ENCODE measurements at places on chromosomes 11 and 22. TPM values are rescaled to one million over a fixed set of nuclear protein-coding genes. Genes with fewer than 3 reads are reported as not detected.
A peak's percentile ranks its signal among the peaks of the same experiment; 100 is the strongest.

DNA sequence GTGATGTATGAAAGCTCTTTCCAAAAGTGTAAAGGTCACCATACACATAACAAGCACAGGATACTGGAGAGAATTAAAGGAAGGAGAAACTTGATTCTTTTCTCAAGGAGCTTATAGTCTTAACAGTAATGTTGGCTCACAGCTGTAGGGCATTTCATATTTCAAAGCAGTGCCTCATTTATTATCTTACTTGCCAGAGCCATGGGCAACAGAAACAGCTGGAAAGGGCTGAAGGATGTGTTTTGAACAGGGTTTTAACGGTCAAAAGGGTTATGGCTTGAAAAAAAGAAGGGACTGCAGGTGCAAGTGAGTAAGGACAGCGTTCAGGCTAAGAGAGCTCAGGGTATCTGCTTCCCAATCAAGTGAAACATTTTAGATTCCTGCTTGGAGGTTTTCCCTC is 2.7 kb upstream of the GRAMD1B start:
- no peak overlapping the region for H3K4me3 ChIP-seq
- DNase-seq: no peak
- no peaks in the 10 kb centered on the region for H3K36me3 ChIP-seq

- H3K27ac ChIP-seq: no peak overlapping the region
- no peaks in the 10 kb centered on the region for H3K4me1 ChIP-seq
- DNase-seq: no peak
- no peak overlapping the region for H3K4me3 ChIP-seq
- H3K36me3 ChIP-seq: no peaks in the 10 kb centered on the region
These were observed 364.3 kb downstream of the SHANK2 start for GRCh38 chr11:70888061-70888460.

CCDC85B gene
- total RNA-seq: 73.0 TPM

GRCh38 chr22:19066531-19067271 is 55.5 kb downstream of the DGCR2 start:
- DNase-seq: no peak
- no peak overlapping the region for H3K4me3 ChIP-seq
- H3K27ac ChIP-seq: no peak overlapping the region
- peaks cover 100% of the 10 kb centered on the region for H3K36me3 ChIP-seq
- no peaks in the 10 kb centered on the region for H3K4me1 ChIP-seq
- H3K27me3 ChIP-seq: no peaks in the 10 kb centered on the region

GRCh38 chr11:1836011-1836945 is 1.5 kb downstream of the SYT8 start:
- no peaks in the 10 kb centered on the region for H3K4me1 ChIP-seq
- no peak for DNase-seq
- H3K4me3 ChIP-seq: no peak overlapping the region
- no peaks in the 10 kb centered on the region for H3K27me3 ChIP-seq
- H3K27ac ChIP-seq: no peak overlapping the region

- H3K27ac ChIP-seq: no peak overlapping the region
- no peak for DNase-seq
- H3K4me1 ChIP-seq: no peaks in the 10 kb centered on the region
- H3K27me3 ChIP-seq: no peaks in the 10 kb centered on the region
- H3K4me3 ChIP-seq: no peak overlapping the region
These were observed 20.5 kb downstream of the MUC6 start for GRCh38 chr11:1015826-1016545.

DNA sequence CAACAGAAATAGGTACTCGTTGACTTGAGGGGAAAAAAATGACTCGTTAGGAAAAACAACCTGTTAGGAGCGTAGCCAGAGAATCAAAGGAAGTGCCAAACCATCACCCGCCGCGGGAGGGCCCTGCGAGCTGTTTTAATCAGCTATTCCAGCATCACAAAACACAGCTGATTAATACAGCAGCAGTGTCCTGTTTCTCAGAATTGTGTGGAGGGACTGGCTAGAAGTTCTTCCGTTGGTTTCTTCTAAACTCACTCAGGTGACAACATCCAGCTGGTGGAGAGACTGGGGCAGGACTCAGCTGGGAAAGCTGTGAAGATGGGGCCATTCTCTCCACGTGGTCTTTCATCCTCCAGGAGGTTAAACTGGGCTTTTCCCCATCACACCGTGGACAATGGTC is 28.0 kb downstream of the HSPA8 start:
- no peaks in the 10 kb centered on the region for H3K4me1 ChIP-seq
- H3K27me3 ChIP-seq: no peaks in the 10 kb centered on the region
- DNase-seq: no peak
- H3K27ac ChIP-seq: no peak overlapping the region

GRCh38 chr11:84564180-84564866 is 1062.8 kb downstream of the DLG2 start:
- peak; percentile 36 for DNase-seq
- no peak overlapping the region for H3K27ac ChIP-seq
- no peaks in the 10 kb centered on the region for H3K27me3 ChIP-seq
- no peaks in the 10 kb centered on the region for H3K4me1 ChIP-seq
- no peak overlapping the region for H3K4me3 ChIP-seq
- H3K36me3 ChIP-seq: no peaks in the 10 kb centered on the region

DNA sequence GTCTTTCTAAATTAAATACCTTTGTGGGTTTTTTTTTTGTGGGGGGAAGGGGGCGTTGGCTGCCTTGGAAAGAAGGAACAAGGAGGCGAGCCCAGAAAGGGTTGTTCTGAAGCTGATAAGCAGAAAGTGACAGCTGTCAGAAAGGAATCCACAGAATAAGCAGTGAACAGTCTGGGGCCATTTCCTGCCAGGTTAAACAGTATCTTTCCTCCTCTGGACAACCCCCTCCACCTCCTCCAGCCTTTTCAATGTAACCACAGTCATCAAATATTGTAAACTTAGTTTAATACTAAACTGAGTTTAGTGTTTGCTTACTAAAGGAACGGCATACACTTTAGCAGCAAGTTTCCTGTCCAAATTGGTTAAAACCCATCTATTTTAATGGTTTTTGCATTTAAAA is 271.2 kb upstream of the SYN3 start:
- DNase-seq: no peak
- no peak overlapping the region for H3K4me3 ChIP-seq
- H3K4me1 ChIP-seq: no peaks in the 10 kb centered on the region
- no peak overlapping the region for H3K27ac ChIP-seq
- H3K27me3 ChIP-seq: no peaks in the 10 kb centered on the region

- no peaks in the 10 kb centered on the region for H3K27me3 ChIP-seq
- H3K4me1 ChIP-seq: no peaks in the 10 kb centered on the region
- no peak overlapping the region for H3K27ac ChIP-seq
- H3K4me3 ChIP-seq: no peak overlapping the region
- no peaks in the 10 kb centered on the region for H3K36me3 ChIP-seq
These were observed 111.7 kb downstream of the MYO18B start for GRCh38 chr22:25853501-25854284.

SMTNL1 gene
- total RNA-seq: not detected

DNA sequence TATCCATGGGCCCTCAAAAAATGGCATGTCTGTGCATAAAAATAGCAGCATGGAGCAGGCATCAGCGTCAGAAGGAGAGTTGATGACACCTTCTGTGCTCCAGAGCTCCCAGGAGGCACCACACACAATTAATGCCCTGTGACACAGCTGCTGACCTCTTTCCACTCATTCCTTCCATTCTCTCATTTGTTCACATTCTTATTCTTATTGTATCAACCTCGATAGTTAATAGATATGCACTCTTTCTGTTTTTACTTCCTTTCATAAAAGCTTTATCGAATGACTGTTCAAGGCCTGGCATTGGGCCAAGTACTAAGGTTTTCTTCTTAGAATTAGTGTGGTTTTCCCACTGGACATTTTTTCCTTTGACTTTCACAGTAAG is 266.0 kb upstream of the MTNR1B start:
- no peaks in the 10 kb centered on the region for H3K27me3 ChIP-seq

DNA sequence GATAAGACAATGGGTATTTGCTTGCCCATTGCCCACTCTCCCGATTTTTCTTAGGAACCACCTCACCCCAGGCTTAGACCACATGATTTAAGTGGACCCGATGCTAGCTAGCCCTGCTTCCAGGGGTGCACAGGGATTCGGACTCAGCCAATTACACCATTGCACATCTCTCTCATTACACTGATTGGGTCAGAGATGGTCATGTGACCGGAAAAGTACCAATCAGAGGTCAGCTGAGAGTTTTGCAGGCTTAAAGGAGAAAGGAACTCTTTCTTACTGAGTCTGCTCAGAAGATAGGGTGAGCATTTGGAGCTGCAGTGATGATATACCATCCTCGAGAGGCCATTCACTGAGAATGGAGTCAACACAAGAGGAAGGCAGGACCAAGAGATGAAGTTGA is 12.2 kb upstream of the ANKK1 start:
- no peak for DNase-seq
- no peak overlapping the region for H3K27ac ChIP-seq
- H3K36me3 ChIP-seq: peaks cover 17% of the 10 kb centered on the region
- no peaks in the 10 kb centered on the region for H3K27me3 ChIP-seq

- no peaks in the 10 kb centered on the region for H3K36me3 ChIP-seq
- no peak for DNase-seq
- no peak overlapping the region for H3K4me3 ChIP-seq
- H3K27ac ChIP-seq: no peak overlapping the region
These were observed 55.2 kb upstream of the SYT13 start for GRCh38 chr11:45341372-45341771.

GRCh38 chr22:20629401-20629800 is 122.0 kb downstream of the MED15 start:
- H3K36me3 ChIP-seq: no peaks in the 10 kb centered on the region
- no peaks in the 10 kb centered on the region for H3K27me3 ChIP-seq
- no peak overlapping the region for H3K4me3 ChIP-seq
- no peaks in the 10 kb centered on the region for H3K4me1 ChIP-seq
- no peak overlapping the region for H3K27ac ChIP-seq
- DNase-seq: no peak

CASTOR1 gene
- 38.7 TPM for total RNA-seq

DNA sequence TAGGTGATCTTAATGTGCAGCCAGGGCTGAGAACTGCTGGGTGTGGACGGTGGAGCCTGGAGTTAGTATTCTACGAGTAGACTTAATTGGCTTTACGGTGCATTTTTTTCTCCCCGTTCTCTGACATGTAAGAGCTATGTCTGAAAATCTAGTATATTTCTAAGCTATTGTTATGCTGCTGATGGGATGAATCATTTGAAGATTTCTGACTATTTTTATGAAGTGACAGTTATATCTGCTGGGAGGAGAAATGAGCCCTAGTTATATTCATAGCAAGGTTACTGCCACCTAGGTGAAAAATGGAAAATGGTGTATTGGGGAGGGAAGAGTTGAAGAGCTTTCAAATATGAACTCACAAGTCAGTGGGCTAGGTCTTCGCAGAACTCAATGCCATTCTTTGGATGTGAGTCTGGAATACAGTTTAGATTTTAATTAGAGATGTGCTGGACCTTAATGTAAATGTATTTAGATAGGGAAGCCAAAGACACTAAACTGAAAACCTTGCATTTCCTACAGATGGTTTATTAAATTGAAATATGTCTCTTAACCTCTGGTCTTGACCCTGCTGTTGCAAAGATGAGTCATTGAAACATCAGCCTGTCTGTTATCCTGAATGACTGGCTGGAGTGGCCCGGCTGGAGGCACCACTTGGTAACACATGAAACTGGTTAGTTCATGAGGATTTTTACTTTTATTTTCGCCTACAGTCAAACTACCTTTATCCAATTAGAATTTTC is 293.7 kb downstream of the DDX10 start:
- no peak for DNase-seq
- H3K4me3 ChIP-seq: no peak overlapping the region
- H3K4me1 ChIP-seq: no peaks in the 10 kb centered on the region
- H3K27ac ChIP-seq: no peak overlapping the region

GRCh38 chr11:111623527-111624030 is 21.3 kb downstream of the SIK2 start:
- H3K4me3 ChIP-seq: no peak overlapping the region
- H3K36me3 ChIP-seq: peaks cover 2% of the 10 kb centered on the region
- H3K27me3 ChIP-seq: no peaks in the 10 kb centered on the region

SCGB1D2 gene
- total RNA-seq: not detected

DNA sequence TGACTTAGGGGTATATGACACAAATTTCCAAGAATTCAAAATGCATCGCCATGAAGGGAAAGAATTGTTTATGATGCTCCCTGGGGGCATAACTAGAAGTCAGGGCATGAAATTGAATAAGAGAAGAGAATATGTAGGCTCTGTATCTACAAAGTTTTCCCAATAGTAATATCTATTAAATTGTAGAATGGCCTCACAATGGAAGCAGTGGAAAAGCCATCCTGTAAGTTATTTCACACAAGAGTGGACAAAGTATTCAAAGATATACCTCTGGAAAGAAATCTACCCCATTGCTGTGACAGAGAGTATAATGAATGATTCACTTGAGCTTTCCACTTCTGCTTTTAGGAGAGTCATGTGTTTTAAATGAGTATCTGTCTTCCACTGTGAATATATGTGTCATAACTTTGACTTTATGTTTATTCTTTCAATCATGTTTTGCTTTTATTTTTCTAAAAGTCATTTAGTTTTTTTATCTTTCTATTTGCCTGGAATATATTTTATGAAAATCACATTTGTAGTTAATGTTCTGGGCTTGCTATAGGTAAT is 65.7 kb upstream of the DDI1 start:
- no peaks in the 10 kb centered on the region for H3K4me1 ChIP-seq
- no peaks in the 10 kb centered on the region for H3K36me3 ChIP-seq
- no peak overlapping the region for H3K27ac ChIP-seq
- no peaks in the 10 kb centered on the region for H3K27me3 ChIP-seq
- H3K4me3 ChIP-seq: no peak overlapping the region

TMPRSS5 gene
- total RNA-seq: 42.2 TPM

- peak; percentile 68 for DNase-seq
- H3K27me3 ChIP-seq: no peaks in the 10 kb centered on the region
- H3K4me3 ChIP-seq: peak overlapping the region; percentile 65
- peak overlapping the region; percentile 96 for H3K27ac ChIP-seq
- H3K4me1 ChIP-seq: peaks cover 54% of the 10 kb centered on the region
These were observed 1.0 kb downstream of the SUN2 start for GRCh38 chr22:38754751-38755154.

OR6M1 gene
- total RNA-seq: not detected

GRCh38 chr11:38814670-38815069 is 2216.6 kb upstream of the RAG2 start:
- H3K27ac ChIP-seq: no peak overlapping the region
- no peaks in the 10 kb centered on the region for H3K4me1 ChIP-seq
- H3K27me3 ChIP-seq: no peaks in the 10 kb centered on the region
- no peak for DNase-seq
- H3K4me3 ChIP-seq: no peak overlapping the region

TCN1 gene
- not detected for total RNA-seq

TMEM41B gene
- 31.2 TPM for total RNA-seq

GRCh38 chr11:38011496-38011895 is 1413.5 kb upstream of the RAG2 start:
- H3K27ac ChIP-seq: no peak overlapping the region
- no peaks in the 10 kb centered on the region for H3K27me3 ChIP-seq
- no peaks in the 10 kb centered on the region for H3K36me3 ChIP-seq
- no peaks in the 10 kb centered on the region for H3K4me1 ChIP-seq

EHF gene
- total RNA-seq: 0.22 TPM

DNA sequence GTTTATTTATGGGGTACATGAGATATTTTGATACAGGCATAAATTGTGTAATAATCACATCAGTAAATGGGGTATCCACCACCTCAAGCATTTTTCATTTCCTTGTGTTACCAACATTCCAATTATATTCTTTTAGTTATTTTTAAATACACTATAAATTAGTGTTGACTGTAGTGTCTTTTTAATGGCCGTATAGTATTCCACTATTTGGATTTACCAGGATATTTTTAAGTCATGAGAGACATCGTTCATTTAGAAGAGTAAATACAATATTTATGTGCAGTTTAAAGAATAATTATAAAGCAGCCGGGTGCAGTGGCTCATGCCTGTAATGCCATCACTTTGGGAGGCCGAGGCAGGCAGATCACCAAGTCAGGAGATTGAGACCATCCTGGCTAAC is 6.2 kb upstream of the SPI1 start:
- H3K4me1 ChIP-seq: no peaks in the 10 kb centered on the region
- H3K36me3 ChIP-seq: no peaks in the 10 kb centered on the region
- no peak overlapping the region for H3K4me3 ChIP-seq
- no peaks in the 10 kb centered on the region for H3K27me3 ChIP-seq
- no peak for DNase-seq

SLCO2B1 gene
- 52.0 TPM for total RNA-seq

CD3D gene
- not detected for total RNA-seq
